Activated CD8-positive, alpha-beta memory T cell treated with anti-CD3 and anti-CD28 coated beads, Interleukin-2, amount 10 ng/mL, durations not matched to agents 7 days and 5 days (primary cell): ENCODE measurements at places on chromosomes 6 and 20. TPM values are rescaled to one million over a fixed set of nuclear protein-coding genes. Genes with fewer than 3 reads are reported as not detected.

DNA sequence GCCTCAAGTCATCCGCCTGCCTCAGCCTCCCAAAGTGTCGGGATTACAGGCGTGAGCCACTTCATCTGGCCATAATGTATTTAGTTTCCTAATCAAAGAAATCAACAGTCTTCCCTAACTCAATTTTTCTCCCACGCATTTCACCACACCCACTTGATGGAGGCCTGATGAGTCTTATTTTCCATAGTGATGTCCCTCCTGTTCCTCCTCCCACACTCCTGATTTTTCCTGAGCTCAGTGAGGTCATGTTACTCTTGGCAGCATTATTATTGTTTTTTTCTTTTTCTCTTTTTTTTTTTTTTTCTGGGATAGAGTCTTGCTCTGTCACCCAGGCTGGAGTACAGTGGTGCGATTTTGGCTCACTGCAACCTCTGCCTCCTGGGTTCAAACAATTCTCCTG, 8.9 kb downstream of the ABRACL start:
- peaks cover 64% of the 10 kb centered on the region for H3K36me3 ChIP-seq
- no peaks in the 10 kb centered on the region for H3K27me3 ChIP-seq
- H3K27ac ChIP-seq, result no peak overlapping the region
- no peak overlapping the region for H3K4me3 ChIP-seq

GRCh38 chr6:9186148-9186547, 750.8 kb upstream of the SLC35B3 start:
- H3K27ac ChIP-seq, result no peak overlapping the region
- no peaks in the 10 kb centered on the region for H3K27me3 ChIP-seq
- no peak for DNase-seq
- no peaks in the 10 kb centered on the region for H3K4me1 ChIP-seq

DNA sequence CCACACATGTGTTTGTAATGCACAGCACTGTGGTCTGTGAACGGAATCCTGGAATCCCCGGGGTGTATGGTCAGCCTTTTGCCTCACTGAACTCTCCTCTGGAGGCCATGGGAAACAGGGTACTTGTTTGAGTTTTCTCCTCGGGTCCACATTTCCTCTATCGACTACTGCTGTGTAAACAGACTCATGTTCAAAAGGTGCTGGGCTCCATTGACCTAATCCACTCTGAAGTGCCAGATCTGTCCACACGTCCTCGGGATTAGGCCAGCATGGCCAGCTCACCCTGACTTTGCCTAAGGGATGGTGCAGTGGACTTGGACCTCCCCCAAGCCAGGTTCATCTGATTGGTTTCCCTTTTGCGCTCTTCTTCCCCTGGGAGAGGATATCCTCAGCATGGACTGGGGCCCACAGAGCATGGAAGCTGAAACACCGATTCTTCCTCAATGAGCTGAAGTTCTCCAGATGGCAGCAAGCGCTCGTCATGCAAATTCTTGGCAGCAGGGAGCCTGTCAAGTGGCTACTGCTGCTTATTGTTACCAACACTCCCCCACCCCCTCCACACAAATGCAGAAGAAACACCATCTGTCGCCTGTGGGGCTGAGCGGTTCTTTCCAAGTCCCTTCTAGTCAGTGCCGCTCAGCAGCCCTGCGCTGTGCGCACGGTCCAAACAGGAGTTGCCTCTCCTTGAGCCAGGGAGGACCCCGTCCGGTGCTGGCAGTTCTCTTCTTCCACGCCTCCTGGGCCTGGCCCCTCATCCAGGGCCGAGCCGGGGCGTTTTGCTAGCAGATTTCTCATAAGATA, 292.6 kb upstream of the MARCKS start:
- no peak for DNase-seq
- no peaks in the 10 kb centered on the region for H3K27me3 ChIP-seq
- no peaks in the 10 kb centered on the region for H3K36me3 ChIP-seq
- no peaks in the 10 kb centered on the region for H3K4me1 ChIP-seq
- no peak overlapping the region for H3K4me3 ChIP-seq
- H3K27ac ChIP-seq, result no peak overlapping the region

DNA sequence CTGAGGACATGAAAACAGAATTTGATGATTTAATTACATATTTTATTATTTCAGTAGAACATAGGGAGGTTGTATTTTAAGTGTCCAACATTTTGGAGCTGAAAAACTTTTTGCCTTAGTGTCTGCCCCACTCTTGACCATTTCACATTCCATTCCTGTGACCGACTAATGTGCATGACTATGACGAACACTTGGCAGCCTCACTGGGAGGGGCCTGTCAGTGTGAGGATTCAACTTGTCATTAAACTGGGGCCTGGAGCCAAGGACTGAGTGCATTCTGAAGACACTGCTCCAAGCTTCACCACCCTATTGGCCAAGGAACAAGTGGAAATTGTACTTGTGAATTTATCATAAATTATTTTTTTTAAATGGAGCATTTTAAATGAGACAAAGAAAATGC, 661.3 kb downstream of the BCKDHB start:
- no peaks in the 10 kb centered on the region for H3K36me3 ChIP-seq
- no peaks in the 10 kb centered on the region for H3K27me3 ChIP-seq
- H3K27ac ChIP-seq, result no peak overlapping the region
- no peak for DNase-seq

GRCh38 chr6:5078121-5078669, 6.9 kb upstream of the PPP1R3G start:
- H3K4me1 ChIP-seq, result no peaks in the 10 kb centered on the region
- no peak overlapping the region for H3K4me3 ChIP-seq
- DNase-seq, result peak; percentile 9

DNA sequence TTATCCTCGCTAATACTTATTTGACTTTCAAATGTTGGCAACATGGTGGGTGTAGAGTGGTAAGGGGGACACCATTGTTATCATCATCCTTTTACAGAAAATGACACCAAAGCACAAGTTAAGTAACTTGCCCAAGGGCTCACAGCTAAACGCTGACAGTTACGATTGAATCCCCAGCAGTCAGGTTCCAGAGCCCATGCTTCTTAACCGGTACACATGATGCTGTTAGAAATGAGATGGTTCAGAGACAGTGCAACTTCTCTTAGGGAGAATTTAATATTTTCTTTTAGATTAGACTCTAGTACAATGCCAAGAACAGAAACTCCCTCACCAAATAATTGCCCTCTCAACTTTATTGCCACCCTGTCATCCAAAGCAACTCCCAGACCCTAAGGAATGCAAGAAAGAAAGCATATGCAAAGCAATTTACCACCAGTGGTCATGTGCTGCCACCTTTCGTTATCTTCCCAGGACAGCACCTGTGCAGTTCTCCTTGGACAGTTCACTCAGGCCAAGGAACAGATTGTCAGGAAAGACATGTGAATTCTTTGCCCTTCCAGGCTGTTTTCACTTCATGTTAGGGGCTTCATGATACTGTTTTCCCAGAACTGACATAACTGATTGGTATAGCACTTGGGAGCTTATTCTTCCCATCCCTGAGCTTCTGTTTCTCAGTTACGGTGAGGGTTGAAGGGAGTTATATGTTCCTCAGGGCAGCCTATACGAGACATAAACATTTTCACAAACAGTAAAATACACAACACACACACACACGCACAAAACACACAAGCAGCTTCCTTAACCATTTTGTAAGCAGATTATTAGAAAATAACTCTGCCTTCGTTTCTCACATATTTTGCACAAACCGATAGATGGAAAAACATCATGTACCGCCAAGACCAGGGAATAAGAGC, 5.1 kb downstream of the HLA-DMA start:
- H3K36me3 ChIP-seq, result peaks cover 16% of the 10 kb centered on the region
- no peak overlapping the region for H3K27ac ChIP-seq
- peak; percentile 57 for DNase-seq
- no peak overlapping the region for H3K4me3 ChIP-seq

GRCh38 chr6:111210194-111210728, 123.0 kb downstream of the SLC16A10 start:
- H3K27me3 ChIP-seq, result no peaks in the 10 kb centered on the region
- H3K36me3 ChIP-seq, result no peaks in the 10 kb centered on the region
- H3K4me3 ChIP-seq, result no peak overlapping the region

DNA sequence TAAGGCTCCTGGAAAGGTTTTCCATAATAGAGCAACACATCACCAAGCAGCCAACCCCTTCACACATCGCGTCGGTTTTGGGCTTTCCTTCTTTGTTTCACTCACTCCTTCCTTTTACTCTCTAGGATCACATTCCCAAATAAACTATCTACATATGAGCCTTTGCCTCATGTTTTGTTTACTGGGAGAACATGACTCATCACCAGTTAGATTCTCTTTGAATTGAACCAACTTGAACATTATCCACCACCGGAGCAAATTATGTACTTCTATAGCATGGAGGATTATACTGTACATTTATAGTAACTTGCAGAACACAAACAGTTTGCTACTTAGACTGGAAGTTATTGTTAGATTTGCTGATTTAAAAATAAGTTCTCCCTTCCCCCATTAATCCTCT, 41.0 kb downstream of the SAMD5 start:
- H3K27ac ChIP-seq, result no peak overlapping the region
- H3K4me3 ChIP-seq, result no peak overlapping the region
- no peaks in the 10 kb centered on the region for H3K36me3 ChIP-seq
- no peaks in the 10 kb centered on the region for H3K27me3 ChIP-seq

DNA sequence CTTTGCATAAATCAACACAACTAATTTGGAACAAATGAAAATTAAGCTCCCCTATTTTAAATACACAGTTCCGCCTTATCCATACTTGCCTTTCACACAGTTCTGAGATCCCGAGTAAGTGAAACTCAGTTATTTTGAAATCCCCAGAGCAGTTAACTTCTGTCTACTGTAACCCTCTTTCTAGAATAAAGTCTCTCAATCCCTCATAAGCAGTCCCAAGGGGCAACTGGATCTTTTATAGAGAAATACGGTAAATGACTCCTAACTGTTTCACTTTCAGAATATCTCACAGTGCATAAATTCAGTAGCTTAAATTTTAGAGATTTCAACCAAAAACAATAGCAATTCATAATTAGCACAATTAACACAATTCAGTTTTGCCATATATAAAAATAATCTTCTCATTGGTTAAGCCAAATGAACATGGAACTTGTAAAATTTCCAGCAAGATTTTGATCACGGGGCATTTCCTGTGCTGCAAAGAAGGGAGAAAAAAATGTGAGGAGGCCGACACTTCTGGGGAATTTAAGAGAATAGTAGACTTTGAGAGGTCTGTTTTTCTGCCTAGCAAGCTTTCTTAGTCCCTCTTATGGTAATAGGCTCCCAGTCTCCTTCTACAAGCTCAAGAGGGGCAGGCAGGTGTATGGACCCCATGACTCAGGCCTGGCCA, 78.3 kb downstream of the KIF6 start:
- H3K36me3 ChIP-seq, result no peaks in the 10 kb centered on the region
- DNase-seq, result no peak
- no peak overlapping the region for H3K27ac ChIP-seq
- peaks cover 3% of the 10 kb centered on the region for H3K27me3 ChIP-seq
- no peak overlapping the region for H3K4me3 ChIP-seq
- no peaks in the 10 kb centered on the region for H3K4me1 ChIP-seq

DNA sequence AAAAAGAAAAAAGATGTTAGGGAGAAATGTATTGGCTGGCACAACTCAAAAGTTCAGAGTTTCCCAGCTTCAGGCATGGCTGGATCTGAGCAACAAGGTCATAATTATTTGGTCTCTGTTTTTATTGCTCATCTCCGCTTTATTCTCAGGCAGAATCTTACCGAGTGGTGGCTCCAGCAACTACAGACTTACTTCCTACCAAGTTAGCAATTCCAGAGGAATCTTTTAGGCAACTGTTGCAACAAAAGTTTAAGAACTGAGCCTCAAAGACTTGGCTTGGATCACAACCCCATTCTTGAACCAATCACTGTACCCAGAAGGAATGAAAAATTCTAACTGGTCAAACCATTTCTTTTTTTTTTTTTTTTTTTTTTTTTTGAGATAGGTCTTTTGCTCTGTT, 35.5 kb upstream of the NCOA3 start:
- H3K4me1 ChIP-seq, result peaks cover 3% of the 10 kb centered on the region
- H3K4me3 ChIP-seq, result no peak overlapping the region
- no peak overlapping the region for H3K27ac ChIP-seq
- no peaks in the 10 kb centered on the region for H3K27me3 ChIP-seq
- no peak for DNase-seq

- no peaks in the 10 kb centered on the region for H3K27me3 ChIP-seq
- peaks cover 35% of the 10 kb centered on the region for H3K4me1 ChIP-seq
- H3K27ac ChIP-seq, result no peak overlapping the region
- no peak for DNase-seq
- H3K4me3 ChIP-seq, result no peak overlapping the region
These were observed 44.8 kb downstream of the FARS2 start for GRCh38 chr6:5305968-5306626.

- H3K4me3 ChIP-seq, result peak overlapping the region; percentile 53
- no peak for DNase-seq
- no peak overlapping the region for H3K27ac ChIP-seq
- no peaks in the 10 kb centered on the region for H3K36me3 ChIP-seq
- peaks cover 14% of the 10 kb centered on the region for H3K4me1 ChIP-seq
These were observed 35.3 kb downstream of the C6orf52 start for GRCh38 chr6:10658910-10659698.

DNA sequence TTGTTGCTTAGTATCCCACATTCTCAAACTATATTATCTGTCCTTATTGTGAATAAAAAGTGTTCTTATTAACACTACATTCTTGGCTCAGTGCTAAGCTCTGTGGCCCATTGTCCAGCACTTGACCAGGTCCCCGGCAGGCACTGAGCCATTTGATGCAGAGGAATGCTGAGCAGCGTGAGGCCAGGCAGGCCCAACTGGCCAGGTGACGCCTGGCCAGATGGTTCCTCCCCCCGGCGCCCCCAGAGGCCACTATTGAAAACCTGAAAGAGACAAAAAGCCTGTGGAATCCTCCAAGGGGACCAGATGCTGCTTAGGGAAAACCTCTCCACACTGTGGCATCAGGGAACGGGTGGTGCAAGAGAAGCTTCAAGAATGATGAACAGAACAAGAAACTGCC, 597.5 kb upstream of the JAG1 start:
- no peak for DNase-seq
- no peaks in the 10 kb centered on the region for H3K36me3 ChIP-seq
- no peak overlapping the region for H3K4me3 ChIP-seq
- no peak overlapping the region for H3K27ac ChIP-seq
- H3K4me1 ChIP-seq, result no peaks in the 10 kb centered on the region

DNA sequence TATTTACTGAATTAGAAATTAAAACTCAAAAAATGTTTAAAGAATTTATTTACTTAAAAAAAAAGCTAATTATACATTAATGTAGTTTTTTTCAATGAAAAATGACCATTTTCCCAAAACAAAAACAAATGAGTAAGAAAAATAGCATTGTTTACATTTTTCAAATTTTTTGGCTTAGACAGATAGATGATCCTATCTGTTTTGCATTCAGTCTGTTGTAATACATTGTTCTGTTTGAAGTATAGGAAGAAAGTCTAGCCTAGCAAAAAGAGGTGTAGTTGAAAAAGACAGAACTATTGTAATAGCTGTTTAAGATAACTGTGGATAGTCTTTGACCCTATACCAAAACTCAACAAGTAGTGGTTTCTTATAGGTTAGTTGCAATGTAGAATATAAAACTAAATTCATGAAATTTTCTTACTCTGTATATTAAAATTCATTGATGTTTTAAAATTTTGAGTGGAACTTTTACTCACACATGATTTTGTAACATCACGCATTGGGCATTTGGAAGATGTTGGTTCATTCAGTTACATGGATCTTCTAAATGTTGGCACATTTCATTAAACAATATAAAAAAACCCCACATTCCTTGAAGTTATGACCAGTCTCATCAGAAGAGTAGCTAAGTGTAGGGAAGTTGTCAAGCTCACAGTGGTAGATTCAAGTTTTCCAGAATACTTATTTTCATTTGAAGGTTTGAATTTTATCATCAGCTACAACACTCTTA, 62.0 kb downstream of the KCNS1 start:
- H3K4me3 ChIP-seq, result no peak overlapping the region
- H3K4me1 ChIP-seq, result peaks cover 55% of the 10 kb centered on the region
- H3K27ac ChIP-seq, result no peak overlapping the region
- peaks cover 55% of the 10 kb centered on the region for H3K36me3 ChIP-seq
- H3K27me3 ChIP-seq, result no peaks in the 10 kb centered on the region
- DNase-seq, result no peak

Gene PHIP
- total RNA-seq, result 36.8 TPM

Gene ASIP
- not detected for total RNA-seq

Gene CCN6
- total RNA-seq, result not detected
